M059J (cell line): ENCODE measurements at places on chromosomes 5 and 9.
A peak's percentile ranks its signal among the peaks of the same experiment; 100 is the strongest.

GRCh38 chr5:163682234-163682633, 176.8 kb downstream of the MAT2B start:
- DNase-seq: no peak

GRCh38 chr9:135586601-135587109, 25.1 kb downstream of the PAEP start:
- DNase-seq: no peak

DNA sequence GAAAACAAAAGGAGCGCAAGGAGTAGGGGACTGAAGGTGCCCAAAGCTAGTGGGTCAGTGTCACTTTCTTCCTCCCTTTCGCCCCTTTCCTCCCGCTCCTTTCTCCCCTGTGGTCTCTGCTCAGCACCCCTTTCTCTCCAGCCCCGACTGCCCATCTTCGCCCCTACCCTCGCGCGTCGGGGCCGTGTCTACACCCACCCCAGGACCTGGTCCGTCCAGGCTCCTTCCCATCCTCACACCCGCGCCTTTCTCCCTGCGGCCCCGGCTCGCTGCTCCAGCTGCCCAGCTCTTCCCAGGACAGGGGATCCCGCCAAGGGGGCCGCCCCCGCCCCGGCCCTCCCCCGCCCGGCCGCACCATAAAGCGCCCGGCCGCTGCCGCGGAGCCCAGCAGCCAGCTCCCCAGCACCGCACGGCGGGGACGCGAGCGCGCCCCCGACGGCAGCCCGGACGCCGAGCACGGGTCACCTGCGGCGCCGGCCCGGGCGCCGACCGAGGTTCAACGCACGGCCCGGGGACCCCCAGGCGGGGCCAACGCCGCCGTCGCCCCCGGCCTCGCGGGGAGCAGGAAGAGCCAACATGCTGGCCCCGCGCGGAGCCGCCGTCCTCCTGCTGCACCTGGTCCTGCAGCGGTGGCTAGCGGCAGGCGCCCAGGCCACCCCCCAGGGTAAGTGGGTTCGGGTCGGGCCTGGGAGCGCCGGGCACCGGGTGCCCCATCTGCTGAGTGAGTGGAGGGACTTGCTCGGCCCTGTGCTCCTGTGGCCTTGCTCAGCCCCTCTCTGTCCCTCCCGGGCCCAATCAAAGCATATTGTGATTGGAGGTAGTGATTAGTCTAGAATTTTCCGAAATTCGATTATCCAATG, at the start of gene THBS4:
Gene THBS4, plus strand, starts transcription at position 387 of the 860 bp plus-strand sequence. Its CDS starts 190 bp downstream, at position 577.
- DNase-seq: no peak

DNA sequence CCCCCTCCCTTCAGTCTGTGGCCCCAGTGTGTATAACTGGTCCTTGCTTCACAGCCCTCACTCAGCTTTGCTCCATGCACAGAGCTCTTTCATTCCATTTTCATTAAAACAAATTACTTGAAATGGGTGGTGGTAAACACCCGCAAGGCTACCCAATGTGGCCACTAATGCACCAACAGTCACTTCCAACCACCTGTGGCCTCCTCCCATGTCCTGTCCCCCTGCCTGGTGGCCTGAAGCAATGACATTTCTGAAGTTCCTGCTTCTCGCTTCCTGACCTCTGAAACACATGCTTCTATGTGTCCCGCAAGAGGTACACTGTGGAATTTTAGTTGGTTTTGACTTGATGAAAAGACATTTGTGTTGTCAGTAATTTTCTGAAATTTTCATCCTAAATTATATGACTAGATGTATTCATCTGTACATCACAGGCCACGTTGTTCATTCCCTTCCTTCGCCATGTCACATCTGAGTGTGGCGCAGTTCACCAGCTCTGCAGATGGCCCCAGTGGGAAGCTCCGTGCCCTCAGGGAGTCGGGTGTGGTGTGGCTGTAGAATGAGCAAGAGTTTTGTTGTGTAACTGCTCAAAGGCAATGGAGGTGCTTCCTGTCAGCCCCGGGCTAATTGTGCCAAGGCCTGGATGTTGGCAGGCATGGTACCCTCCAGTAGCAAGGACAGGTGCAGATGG, 9.6 kb downstream of the ROPN1L start:
- no peak for DNase-seq

DNA sequence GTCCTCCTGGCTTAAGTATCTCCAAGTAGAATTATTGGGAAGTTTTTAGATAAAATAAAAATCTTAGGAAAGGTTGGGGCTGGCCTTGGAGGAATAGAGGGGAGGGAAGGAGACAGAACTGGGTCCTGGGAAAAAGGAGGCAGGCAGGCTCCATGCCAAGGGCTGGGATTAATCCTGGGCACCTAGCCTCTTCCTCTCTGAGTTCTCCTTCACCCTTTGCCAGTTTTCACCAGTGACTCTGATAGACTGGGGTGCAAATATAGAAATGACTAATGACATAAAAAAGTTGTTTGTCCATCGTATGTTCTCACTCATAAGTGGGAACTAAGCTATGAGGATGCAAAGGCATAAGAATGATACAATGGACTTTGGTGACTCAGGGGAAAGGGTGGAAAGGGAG, 81.9 kb downstream of the RMI1 start:
- DNase-seq: no peak

GRCh38 chr5:139460455-139460854, 2.1 kb downstream of the ECSCR start:
- DNase-seq: peak; percentile 42

DNA sequence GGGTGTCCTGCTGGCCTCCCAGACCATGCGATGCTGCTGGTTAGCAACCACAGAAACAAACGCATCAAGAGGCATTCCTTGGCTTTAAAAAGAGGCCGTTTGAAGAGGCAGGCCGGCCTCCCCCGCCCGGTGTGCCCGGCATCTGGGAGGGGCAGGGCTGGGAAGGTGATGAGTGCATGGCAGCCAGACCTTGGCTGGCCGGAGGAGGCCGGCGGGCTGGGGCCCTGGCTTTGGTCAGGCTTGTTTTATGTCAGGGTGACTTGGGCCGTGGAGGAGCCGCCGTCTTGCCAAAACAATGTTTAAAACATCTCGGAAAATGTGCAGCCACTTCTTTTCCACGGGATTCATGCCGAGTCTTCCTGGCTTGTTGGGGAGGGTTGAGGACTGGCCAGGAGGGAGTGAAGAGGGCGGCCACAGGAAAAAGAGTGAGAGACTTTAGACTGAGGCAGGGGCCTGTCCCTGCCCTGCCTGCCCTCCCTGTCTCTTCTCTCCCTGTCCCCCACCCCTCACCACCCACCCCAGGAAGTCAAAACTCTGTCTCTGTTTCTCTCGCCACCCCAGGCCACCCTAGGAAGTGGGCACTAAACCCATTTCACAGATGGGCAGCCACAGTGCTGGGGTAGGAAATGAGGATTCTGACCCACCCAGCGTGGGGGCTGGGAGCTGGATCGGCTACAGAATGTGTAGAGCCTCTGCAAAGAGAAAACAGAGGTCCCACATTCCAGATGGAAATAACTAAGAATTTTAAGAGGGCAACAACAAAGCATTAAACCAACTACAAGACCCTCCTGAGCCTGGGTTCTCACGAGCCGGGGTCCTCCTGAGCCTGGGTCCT, 143.0 kb downstream of the RXRA start:
- peak; percentile 34 for DNase-seq

DNA sequence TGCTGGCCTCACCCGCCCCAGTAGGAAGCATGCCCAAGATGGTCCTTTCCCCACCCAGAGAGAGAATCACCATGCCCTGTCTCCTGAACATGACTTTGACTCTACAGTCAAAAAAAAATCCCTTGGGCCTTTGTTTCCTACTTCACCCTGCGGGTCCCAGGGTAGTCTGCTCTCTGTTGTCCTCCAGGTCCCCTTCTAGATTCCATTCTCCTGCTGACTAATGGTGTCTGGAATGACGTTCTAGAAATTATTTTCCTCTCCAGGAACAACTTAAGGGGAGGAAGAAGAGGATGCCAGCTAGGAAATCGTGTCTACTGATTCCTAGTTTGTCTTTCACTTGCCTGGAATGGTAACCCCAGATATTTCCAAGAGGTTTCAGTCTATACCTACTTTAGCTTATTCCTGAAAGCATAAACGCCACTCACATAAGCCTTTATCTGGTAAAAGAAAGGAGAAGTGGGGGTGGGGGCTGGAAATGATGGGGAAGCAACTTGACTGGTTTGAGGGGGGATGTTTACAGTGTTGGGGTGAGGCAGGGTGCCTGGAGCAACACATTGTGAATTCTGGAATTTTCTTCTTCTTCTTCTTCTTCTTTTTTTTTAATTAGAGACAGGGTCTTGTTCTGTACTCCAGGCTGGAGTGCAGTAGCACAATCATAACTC, 93.9 kb downstream of the SNX18 start:
- DNase-seq: peak; percentile 53

- DNase-seq: no peak
Measured at GRCh38 chr5:14199902-14200301, 56.8 kb downstream of the TRIO start.

DNA sequence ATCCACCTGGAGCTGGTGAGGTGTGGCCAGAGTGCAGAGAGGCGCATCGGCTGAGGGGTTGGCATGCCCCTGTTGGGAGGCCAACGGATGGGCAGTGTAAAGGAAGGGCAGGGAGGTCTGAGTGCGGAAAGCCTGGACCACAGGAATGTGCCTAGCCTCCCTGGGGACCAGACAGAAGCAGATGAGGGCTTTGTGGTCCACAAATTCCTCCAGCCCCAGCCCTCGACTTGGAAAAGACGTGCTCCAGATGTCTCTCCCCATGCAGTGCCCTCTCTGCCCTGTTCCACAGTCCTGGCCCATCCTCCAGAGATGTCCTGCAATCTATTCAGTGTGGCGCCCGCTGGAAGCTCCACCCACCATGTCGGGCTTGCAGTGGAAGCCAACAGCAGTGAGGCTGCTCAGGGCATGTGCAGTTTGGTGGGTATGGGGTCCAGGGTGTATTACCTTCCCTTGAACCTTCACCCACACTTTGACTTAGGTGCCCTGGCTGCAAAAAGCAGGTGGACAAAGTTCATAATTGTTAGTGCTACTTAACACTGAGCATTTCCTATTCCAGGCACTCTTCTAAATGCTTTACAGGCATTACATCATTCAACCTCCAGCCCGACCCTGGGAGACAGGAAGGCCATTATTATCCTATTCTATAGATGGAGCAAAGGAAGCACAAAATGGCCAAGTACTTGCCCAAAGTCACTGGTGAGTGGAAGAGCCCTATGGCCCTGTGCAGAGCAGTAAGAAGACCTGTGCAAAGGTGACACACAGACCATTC, 120.2 kb upstream of the SLC25A48 start:
- peak; percentile 46 for DNase-seq

GRCh38 chr9:74760031-74760700, 127.6 kb downstream of the TRPM6 start:
- peak; percentile 90 for DNase-seq

- no peak for DNase-seq
Measured at GRCh38 chr9:17339156-17339555, 204.3 kb downstream of the CNTLN start.

GRCh38 chr5:120039111-120039510, 409.8 kb downstream of the FAM170A start:
- no peak for DNase-seq

- DNase-seq: no peak
Measured at GRCh38 chr9:121596515-121596914, 54.9 kb upstream of the DAB2IP start.

- no peak for DNase-seq
Measured at GRCh38 chr5:109703829-109704228, 14.1 kb downstream of the MAN2A1 start.
